PC-9 (cell line): ENCODE measurements at places on chromosomes 5 and 9. TPM values are rescaled to one million over a fixed set of nuclear protein-coding genes. Genes with fewer than 3 reads are reported as not detected.

DNA sequence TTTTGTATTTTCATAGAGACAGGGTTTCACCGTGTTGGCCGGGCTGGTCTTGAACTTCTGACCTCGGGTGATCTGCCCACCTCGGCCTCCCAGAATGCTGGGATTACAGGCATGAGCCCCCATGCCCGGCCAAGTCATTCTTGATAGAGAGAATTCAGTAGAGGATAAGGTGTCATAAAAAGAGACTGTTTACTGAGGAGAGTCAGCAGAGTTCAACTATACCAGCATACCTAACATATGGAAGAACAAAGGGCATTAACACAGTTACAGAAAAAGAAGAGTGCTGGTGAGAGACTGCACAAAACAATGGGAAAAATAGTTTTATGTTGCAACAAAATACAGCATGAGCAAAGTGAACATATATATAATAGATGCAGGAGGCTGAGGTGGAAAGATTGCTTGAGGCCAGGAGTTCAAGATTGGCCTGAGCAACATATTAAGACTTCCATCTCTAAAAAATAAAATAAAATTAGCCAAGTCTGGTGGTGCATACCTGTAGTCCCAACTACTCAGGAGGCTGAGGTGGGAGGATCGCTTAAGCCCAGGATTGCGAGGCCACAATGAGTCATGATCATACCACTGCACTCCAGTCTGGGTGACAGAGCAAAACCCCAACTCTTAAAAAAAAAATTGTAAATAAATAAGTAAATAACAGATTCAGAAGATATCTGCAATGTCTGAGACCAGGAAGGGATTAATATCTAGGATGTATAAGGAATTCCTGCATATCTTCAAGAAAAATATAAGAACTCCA is 19.5 kb downstream of the B4GALT1 start:
- H3K27ac ChIP-seq = no peak overlapping the region
- H3K4me1 ChIP-seq = peaks cover 31% of the 10 kb centered on the region
- no peaks in the 10 kb centered on the region for H3K27me3 ChIP-seq
- DNase-seq = no peak
- H3K4me3 ChIP-seq = no peak overlapping the region

DNA sequence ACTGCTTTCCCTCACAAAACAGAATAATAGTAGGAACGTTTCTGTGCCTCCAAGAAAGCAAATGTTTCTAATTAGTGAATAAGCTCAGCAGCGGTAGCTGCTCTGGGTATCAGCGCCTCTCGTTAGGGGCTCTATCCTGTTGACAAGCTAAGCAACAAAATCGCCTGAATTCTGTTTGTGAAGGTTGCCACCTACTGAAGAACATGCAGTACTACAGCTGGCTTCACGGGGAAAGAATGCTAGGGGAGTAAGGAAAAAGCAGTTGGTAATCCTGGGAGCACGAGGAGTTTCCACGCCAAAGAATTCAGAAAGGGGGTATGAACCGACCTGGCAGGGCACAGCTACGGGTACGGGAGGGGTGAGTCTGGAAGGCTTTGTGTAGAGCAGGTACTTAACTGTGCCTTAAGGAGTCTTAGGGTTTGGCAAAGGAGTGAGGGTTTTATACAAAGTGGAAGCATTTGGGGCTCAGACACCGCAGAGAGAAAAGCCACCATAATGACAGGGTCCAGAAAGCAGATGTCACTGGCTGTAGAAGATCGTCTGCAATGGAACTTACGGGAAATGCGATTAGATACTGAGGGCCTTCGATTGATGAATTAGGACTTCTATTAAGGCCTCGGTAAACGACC is 171.7 kb downstream of the TTC39B start:
- H3K36me3 ChIP-seq = no peaks in the 10 kb centered on the region
- peak overlapping the region; percentile 43; the same call in 1 of the 2 replicates for H3K4me3 ChIP-seq
- peak; percentile 47 for DNase-seq
- no peaks in the 10 kb centered on the region for H3K27me3 ChIP-seq

- no peaks in the 10 kb centered on the region for H3K27me3 ChIP-seq
- H3K4me3 ChIP-seq = no peak overlapping the region
- no peak overlapping the region for H3K27ac ChIP-seq
- H3K36me3 ChIP-seq = no peaks in the 10 kb centered on the region
Measured at GRCh38 chr5:51678330-51678729, 295.1 kb downstream of the ISL1 start.

DNA sequence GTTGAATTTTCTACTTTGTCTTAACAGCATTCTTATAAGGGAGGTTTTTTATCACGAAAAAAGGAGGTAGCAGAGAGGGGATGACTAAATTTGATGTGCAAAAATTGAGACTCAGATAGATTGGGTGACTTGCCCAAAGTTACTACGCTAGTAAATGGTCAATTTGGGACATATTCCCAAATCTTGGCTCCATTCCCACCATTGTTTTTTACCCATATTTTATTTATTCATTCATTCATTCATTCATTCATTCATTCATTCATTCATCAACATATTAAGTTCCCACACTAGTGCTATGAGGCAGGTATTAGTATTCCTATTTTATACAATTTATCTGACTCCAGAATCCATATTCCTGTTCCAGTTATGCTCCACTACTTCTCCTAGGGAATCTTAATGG is 85.6 kb downstream of the HACD4 start:
- no peak for DNase-seq
- no peaks in the 10 kb centered on the region for H3K4me1 ChIP-seq
- H3K27me3 ChIP-seq = no peaks in the 10 kb centered on the region
- no peaks in the 10 kb centered on the region for H3K36me3 ChIP-seq
- no peak overlapping the region for H3K4me3 ChIP-seq

DNA sequence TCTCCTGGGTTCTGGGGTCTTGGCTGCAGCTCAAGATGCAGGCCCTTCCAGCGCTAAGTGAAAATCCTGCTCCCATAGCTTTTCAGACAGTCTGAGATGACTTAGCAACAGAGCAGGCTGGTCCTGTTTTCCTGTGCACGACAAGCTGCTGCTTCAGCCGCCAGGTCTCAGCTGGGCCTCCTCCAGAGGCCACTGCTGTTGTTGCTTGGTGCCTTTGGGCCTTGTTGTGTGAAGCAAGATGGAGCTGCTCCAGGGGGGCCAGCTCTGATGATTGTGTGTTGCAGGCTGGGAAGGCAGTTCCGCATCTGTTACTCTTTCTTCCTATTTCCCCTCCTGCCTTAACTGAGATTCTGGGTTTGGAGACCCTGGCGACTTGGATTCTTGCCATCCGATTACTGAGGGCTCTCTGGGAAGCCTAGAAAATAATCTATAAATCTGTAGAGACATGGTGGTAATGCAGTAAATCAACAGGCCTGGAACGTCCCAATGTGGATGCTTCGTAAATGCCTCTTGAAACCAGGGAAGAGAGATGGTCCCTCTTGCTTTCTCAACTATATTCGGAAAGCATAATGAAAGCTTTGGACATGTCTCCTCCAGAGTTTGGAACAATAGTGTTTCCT is 3.2 kb downstream of the MAP1B start:
- no peak overlapping the region for H3K27ac ChIP-seq
- no peaks in the 10 kb centered on the region for H3K27me3 ChIP-seq
- peak overlapping the region; percentile 100; the same call in 1 of the 2 replicates for H3K4me3 ChIP-seq
- DNase-seq = no peak

- no peak for DNase-seq
- H3K36me3 ChIP-seq = no peaks in the 10 kb centered on the region
- H3K4me3 ChIP-seq = no peak within 1 kb of the TSS
Measured at GRCh38 chr5:35938568-35939227, at the start of gene CAPSL. Gene CAPSL (minus strand): TSS chr5:35938622. CDS start chr5:35921120, 17,502 bp downstream.

- DNase-seq = no peak
- no peaks in the 10 kb centered on the region for H3K27me3 ChIP-seq
- H3K36me3 ChIP-seq = no peaks in the 10 kb centered on the region
- no peaks in the 10 kb centered on the region for H3K4me1 ChIP-seq
- no peak overlapping the region for H3K4me3 ChIP-seq
Measured at GRCh38 chr9:115278326-115279035, 160.5 kb upstream of the TNC start.

DNA sequence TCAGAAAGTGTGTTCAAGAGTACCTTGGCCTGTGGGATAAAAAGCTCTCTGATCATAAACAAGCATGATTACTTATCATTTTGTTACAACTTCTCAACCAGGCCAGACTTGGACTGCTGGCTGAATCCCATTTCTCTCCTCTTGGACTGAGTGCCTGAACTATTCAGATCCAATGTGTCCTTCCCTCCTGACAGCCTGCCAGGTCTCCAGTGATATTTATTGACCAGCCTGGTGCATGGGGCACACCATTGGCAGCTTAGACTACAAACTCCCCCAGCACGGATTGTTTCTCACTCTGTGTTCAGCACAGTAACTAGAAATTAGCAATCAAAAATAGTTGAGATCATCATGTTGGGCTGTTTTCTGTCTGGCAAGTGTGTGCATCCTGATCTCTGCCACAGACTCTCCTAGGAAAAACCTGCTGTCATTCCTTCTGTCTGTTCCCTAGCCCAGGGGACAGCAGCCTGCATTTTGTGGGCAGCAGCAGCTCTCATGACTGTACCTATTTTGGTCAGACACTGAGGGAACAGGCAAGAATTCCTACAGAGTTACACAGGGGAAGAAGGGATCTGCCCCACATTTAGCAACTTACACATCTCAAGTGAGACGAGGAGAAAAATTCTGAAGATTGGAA is 348.1 kb downstream of the ADAMTS6 start:
- no peak overlapping the region for H3K4me3 ChIP-seq
- H3K27ac ChIP-seq = no peak overlapping the region
- no peaks in the 10 kb centered on the region for H3K4me1 ChIP-seq
- no peaks in the 10 kb centered on the region for H3K27me3 ChIP-seq

Gene OGN
- total RNA-seq = not detected in 2 replicates

Gene SAXO1
- total RNA-seq = not detected in 2 replicates

Gene IFNB1
- total RNA-seq = not detected in 2 replicates

Gene IL9
- total RNA-seq = not detected in 2 replicates

Gene PCDHB7
- total RNA-seq = not detected in 2 replicates
